GM23248 (cell line): ENCODE measurements at places on chromosomes 2 and 18. TPM values are rescaled to one million over a fixed set of nuclear protein-coding genes. Genes with fewer than 3 reads are reported as not detected.
A peak's percentile ranks its signal among the peaks of the same experiment; 100 is the strongest.

NTSR2 gene
- total RNA-seq: not detected in 2 replicates

- DNase-seq: peak; percentile 30
These were observed 47.1 kb downstream of the KANSL3 start for GRCh38 chr2:96591054-96591453.

DNA sequence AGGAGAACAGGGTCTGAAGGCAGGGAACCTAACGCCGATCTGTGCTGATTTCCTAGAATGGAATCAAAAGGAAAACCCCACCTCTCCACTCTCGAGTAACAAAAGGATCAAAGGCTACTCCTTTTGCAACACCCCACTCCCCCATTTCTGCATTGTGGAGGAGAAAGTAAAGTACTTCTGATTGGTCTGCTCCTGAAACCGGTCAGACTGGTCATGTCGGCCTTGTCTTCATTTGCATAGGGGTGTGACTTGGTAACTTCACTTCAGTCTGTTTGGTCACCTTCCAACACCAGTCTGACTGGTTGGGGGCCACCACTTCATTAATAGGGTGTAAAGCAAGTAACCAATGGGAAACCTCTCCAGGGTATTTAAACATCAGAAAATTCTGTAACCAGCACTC, 771.9 kb downstream of the ERBB4 start:
- no peak for DNase-seq

DNA sequence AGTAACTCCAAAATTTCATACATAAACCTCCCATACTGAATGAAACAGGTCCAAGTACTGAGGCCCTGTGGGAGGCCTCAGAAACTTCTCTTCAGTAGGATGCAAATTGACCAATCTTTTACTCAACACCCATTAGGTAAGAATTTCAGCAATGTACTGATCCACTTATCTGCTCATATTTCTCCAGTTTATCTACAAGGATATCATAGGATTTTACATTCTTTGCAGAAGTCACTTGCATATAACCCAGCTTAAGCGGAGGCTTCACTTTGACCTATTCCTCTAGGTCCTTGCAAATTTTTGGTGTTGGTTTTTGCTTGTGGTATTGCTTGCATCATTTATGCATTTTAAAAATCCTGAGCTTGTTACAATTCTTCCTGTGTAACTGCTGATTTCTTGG, 28.8 kb upstream of the SLC3A1 start:
- no peak for DNase-seq

DNA sequence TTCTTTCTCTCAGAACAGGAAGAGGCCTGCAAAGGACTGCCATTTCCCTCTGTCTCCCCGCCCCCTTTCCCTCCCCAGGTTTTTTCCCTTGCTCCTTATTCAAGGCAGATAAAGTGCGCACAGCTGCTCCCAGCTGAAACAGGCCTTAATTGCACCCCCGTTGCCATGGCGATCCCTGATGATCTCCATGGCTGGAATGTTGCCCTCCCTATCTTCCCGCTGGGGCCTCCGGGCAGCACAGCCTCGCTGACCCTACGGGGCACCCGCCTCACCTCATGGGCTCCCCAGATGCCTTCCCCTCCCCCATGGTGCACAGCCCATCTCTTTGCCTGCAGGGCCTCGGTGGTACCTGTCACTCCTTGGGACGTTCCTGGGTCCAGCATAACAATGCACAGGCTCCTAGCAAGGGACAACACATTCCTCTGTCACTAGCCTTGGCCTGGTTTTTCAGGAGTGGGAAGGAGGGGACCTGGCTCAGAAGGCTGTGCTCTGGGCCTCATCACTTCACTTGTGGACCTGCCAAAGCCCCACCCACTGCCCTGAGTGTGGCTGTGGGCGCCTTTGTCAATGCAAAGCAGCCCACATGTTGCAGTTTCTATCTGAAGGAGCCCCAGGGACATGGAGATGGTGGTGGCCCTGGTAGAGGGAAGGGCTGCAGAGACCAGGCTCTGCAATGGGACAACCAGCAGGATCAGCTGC, 115.0 kb downstream of the CELF4 start:
- no peak for DNase-seq

CDH7 gene
- not detected in 2 replicates for total RNA-seq

TCF23 gene
- not detected in 2 replicates for total RNA-seq

GRCh38 chr18:6605115-6605869, 124.2 kb upstream of the ARHGAP28 start:
- DNase-seq: peak; percentile 16

B4GALT6 gene
- 2.4 and 2.8 TPM in 2 replicates for total RNA-seq

GRCh38 chr18:8631265-8631664, 22.0 kb downstream of the RAB12 start:
- DNase-seq: no peak

GRCh38 chr18:58080451-58080850, 36.4 kb downstream of the NEDD4L start:
- DNase-seq: no peak

GRCh38 chr2:25328152-25329085, 13.3 kb downstream of the DNMT3A start:
- no peak for DNase-seq

- DNase-seq: no peak
These were observed 16.3 kb downstream of the PCBP1 start for GRCh38 chr2:70103531-70104061.

DNA sequence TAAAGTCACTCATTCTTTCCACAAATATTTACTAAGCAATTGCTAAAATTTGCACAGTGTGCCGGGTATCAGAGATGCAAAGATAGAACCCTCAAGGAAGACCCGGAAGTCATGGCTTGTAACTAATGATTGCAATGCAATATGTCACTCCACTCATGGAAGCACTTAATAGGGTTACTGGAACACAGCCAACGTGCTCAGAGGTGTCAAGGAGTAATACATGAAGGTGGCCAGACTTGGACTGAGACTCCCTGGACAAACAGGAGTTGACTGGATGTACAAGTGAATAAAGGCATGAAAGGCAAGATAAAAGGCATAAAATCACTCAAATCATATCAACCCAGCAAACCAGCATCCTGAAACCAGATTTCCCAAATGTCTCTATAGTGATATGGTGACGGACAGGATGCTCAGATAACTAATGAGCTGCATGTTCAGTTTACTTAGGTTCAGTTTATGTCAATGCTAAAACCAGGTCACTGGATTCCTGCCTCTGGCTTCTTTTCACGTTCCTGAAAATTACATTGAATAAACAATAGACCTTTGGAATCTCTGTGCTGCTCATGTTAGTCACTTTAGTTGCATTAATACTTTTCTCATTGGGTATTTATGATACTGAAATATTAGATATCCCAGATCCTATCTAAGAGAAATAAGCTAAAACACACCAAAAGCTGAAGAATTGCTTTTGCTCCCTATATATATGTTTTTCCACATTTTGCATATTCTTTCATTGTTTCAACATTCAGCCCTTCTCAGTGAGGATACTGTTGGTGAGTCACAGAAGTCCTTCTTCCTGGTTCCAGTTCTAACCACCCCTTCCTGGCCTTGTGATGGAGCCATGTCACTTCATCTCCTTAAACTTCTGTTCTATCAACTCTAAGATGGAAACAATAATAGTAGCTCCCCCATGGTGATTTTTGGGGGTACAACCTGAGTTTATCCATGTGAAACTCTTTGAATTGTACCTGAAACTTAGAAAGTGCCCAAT, 688.9 kb upstream of the ID2 start:
- peak; percentile 54 for DNase-seq

DNA sequence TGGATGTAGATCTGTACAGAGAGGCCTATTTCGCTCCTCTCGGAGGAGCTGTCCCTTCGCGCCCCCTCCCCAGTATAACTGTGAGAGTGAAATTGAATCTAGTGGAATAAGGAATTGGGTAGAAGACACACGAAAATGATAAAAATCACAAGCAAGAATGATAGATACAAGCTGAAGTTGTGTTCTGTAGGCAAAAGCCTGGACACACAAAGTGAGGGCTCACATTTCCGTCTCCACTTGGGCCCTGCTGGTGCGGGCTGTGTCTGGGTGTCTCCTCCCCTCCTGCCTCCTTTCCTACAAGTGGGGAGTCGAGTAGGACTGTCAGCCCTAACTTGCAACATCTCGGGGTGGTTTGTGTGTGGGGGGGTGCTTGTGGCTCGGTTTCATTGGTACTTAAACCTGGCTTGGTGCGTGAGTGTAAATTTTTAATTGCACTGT, 457 bp upstream of the SP9 start:
- no peak for DNase-seq

MCM6 gene
- 13.7 and 16.4 TPM in 2 replicates for total RNA-seq

DNA sequence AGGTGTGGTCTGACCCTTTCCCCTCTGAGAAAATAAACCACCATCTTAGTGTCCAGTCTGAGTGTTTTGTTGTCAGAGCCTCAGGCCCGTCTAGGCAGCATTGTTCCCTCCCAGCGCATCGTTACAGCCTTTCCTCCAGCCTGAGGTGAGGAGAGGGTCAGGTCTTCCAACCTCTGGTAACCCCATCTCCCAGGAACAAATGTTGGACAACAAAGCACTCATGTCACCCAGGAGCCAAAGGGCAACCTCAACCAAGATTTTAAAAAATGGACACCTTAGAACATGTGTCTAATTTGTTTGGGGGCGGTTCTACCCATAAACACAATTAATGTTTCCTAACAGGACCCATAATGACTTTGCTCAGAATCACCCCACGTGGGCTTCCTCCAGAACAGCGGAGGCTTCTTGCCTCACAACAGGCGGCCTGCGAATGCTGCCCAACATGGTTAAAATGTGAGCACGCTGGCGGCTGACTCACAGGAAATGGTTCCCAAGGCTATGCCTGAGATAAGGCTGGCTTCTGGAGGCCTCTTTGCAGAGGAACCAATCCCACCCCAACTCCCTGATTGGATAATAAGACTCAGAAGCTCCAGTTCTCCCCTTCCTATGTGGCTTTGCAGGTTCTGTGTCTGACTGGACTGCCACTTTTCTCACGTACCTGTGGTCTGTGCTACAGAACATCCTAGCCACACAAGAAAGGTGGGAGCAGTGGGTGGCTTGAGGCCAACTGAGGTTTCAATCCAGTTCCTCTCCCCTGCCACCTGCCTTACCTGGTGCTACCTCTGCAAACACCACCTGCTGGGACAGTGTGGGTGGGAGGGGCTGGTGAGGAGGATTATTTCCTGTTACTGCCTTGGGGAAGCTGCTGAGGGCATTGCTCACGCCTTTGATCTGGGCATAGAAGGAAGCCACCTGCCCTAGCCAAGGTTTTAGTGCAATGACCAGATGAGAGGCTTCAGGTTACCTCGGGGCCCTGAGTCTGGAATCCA, 108.8 kb downstream of the B3GNT2 start:
- peak; percentile 28 for DNase-seq

DNA sequence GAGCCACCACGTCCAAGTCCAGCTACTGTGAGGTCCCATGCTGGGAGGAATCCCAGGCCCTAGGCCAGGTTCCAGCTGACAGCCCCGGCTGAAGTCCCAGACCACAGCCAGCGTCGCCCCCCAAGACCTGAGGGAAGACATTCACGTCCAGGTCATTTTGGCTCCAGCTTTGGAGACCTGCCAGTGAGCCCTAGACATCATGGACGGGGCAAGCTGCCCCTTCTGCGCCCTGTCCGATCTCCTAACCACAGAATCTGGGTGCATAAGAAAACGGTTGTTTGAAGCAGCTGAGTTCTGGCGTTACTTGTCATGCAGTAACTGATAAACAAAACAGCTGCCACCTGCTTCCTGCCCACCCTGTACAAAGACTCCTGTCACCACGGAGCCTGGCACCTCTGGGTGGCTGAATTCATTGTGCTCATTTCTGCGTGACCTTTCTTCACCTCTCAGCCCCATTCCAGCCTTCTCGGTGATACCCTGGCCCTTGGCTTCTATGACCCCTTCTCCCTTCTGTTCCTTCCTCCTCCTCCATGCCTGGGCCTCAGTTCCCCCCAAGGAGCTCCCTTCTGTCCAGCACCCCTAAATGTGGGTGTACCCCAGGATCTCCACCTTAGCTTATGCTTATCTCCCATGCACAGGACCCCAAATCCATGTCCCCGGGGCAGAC, 72.6 kb upstream of the SMAD7 start:
- DNase-seq: no peak

DNA sequence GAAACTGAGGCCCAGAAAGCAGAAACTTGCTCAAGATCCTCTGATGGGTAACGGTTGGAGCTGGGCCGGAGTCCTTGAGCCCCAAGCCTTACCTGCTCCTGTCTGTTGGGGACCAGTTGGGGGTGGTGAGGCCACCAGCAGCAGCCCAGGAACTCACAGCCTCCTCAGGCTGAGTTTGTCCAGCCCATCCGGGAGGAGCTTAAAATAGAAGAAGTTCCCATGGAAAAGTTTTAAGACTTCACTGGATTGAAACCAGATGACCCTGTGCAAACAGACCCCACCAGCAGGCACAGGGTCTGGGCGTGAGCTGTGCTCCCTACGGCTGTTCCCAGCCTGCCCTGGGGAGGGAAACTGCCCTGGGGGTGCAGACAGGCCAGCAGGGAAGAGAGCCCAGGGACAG, 40.6 kb upstream of the FOSL2 start:
- DNase-seq: no peak

GRCh38 chr2:70726947-70727725, 40.9 kb downstream of the ADD2 start:
- DNase-seq: peak; percentile 88

DNA sequence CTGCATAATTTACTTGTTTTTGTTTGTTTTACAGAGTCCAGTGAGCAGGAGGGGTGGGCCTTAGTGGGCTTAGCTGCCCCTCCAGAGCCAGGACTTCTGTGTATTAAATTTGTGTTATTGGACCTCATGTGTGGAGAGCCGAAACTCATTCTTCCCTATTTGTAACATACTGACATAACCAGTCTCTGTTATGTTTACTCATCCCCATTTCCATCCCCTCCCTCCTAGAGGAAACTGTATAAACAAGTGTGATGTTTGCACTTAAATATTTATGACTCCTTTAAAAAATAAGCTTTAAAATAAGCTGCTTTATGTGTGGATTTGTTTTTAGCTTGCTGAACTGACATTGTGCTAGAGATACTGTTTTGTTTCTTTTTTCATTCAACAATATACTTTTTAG, 13.8 kb downstream of the ZNF512 start:
- DNase-seq: peak; percentile 44

DNA sequence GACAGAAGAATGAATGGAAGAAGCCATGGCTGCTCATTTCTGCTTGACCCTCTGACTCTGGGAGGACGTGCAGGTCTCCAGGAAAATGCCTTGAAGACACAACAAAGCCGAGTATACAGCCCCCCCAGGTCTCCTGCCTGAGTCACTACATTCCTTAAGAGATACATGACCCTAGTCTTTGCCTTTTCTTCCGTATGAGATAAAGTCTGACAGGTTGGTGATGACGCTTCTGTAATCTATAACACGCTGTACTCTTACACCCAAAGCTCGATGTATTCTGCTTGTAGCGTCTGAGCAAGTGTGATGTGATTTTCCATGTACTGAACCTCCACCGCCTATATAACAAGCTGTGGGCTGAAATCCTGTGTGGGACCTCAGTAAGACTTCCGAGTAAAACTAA, 77.3 kb downstream of the KCTD1 start:
- DNase-seq: no peak

DNA sequence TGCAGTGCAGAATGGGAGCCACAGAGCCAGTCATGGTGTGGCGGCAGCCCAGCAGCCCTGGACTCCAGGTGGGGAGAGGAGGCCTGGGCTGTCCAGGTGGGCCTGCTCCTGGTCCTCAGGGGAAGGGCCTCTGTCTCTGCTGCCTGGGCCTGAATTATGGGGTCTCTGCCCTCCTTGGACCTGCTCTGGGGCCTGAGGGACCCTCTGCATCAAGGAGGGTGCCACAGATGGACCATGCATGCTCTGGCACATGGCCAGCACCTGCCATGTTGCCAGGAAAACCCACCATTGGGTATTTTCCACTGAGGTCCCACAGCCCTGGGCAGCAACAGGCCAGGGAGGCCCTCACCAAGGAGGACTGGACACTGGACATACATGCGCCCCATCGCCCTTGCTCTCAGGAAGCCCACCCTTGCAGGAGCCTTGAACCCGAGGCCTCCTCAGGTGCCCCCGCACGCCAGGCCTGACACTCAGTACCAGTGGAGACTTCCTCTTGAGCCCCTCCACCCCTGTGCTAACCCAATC, 107.1 kb downstream of the NDUFA10 start:
- DNase-seq: no peak
